ENCODE measurements at places on chromosomes 2 and 18.

DNA sequence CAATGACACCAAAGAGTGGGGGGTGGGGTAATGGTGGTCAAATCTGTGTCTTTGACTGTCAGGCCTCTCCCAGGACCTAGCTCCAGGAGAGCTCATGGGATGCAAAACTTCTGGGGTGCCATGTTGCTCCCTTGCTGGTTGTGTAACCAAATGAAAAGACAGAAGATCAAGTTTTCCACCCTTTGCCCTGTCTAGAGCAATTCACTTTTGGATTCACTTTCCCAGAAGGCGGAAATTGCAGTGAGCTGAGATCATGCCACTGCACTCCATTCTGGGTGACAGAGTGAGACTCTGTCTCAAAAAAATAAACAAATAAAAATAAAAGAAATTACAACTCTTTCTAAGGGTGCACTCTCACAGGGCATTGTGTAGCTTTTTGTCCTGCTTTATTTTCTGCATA, 34.9 kb upstream of the PLA2R1 start:
- DNase-seq, result no peak

DNA sequence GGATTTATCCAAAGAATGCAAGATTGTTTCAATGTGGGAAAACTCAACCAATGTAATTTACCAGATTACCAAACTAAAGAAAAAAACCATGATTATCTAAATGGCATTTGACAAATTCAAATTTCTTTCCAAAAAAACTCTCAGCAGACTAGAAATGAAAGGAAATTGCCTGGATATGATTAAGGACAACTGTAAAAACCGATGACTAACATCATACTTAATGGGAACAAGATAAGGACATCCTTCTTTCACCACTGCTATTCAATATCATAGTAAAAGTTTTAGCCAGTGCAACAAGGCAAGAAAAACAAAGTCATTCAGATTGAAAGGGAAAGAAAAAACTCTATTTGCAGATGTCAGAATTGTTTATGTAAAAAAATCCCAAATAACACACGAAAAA, 4.4 kb upstream of the CCDC150 start:
- no peak for DNase-seq

DNA sequence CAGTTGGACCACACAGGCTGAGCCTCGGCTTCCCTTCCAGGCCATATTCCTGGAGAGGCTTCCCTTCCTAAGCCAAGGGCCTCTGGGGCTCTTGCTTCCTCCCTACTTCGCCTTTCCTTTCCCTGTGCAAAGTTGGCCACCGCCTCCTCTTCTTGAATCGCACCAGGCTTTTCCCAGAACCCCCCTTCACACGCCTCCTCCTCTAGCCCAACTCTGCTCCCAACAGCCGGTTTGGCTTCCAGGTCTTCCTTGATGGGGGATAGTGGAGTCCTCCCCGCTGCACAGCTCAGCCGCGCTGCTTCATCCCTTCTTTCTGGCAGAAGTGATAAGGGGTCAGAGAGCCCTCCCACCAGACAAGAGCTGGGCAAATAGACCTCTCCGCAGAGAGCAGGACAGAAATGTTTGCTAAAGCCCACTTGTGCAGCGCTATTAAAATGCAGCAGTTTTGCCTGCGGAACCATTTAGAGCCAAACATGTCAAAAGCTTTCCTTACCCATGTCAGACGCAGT, 56.4 kb downstream of the SNORC start:
- no peak for DNase-seq

- no peak for DNase-seq
Measured at GRCh38 chr2:63121055-63121834, 70.6 kb downstream of the OTX1 start.

DNA sequence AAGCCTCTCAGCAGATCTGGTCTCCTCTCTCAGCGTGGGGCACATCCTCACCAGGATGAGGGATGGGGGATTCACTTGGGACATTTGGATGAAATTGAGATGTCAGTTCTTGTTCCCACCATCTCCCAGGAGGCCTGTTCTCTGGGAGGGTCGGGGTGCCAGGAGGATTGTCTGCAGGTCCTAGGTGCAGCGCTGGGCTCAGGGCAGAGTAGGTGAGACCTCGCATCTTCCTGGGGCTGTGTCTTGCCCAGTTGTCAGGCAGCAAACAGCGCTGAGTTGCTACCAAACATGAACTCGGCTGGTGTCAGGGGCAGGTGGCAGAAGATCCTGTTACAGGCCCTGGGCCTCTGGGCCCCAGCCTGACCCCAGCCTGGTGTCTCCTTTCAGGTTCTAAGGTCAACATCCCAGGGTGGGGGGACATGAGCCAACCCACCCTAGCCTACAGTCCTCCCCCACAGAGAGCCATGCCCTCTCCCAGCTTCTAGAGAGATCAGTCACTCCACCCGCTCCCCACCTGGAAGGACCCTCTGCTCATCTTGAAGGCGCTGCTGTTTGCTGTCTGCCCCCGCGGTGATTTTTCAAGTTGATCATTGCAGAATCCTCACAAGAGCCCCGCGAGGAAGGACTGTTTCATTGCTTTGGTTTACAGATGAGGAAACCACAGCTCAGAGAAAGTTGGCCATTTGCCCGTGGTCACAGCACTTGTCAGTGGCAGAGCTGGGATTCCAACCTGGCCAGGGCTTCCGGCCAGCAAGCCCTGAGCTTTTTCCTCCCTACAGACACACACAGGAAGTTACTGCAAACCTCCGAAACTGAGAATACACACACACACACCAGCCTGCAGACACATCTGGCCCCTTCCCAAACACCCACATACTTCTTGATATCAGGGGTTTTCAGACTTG, 83.9 kb downstream of the STPG4 start:
- no peak for DNase-seq
